ENCODE measurements at places on chromosomes 2 and 18. TPM values are rescaled to one million over a fixed set of nuclear protein-coding genes. Genes with fewer than 3 reads are reported as not detected.

The UGT1A10 gene
- polyA plus RNA-seq, result not detected

DNA sequence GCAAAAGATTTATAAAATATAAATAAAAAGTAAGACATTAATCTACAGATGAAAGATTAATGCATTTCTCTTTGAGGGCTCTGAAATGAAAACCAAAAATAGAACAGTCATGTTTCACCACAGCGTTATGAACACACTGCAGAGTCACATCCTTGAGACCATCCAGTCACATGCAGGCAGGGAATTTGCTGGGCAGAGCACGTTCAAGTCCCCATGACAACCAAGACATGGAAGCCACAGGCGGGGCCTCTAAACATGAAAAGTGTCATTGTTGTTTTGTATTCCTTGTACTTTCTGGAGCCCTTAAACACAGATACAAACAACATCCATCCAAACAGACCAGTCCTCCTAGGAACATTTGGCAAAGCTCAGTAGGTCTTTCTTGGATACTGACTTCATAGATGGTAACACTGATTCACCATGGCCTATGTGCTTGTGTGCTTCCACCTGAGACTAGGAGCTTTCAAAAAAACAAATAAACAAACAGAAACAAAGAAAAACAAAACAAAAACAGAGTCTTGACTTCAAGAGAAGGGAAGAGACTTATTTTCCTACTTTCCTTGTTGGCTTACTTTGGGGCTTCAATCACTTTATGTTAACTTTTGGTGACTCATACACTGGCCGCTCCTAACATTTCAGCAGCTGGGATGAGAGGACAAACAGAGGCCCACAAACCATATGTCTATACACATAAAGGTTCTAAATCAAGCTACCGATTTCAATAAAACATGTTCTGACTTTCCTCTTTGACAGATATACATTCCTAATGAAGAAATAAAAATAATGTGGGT lies 99.5 kb upstream of the CCDC85A start:
- no peak for DNase-seq

The ACVR1C gene
- 0.37 TPM for polyA plus RNA-seq

DNA sequence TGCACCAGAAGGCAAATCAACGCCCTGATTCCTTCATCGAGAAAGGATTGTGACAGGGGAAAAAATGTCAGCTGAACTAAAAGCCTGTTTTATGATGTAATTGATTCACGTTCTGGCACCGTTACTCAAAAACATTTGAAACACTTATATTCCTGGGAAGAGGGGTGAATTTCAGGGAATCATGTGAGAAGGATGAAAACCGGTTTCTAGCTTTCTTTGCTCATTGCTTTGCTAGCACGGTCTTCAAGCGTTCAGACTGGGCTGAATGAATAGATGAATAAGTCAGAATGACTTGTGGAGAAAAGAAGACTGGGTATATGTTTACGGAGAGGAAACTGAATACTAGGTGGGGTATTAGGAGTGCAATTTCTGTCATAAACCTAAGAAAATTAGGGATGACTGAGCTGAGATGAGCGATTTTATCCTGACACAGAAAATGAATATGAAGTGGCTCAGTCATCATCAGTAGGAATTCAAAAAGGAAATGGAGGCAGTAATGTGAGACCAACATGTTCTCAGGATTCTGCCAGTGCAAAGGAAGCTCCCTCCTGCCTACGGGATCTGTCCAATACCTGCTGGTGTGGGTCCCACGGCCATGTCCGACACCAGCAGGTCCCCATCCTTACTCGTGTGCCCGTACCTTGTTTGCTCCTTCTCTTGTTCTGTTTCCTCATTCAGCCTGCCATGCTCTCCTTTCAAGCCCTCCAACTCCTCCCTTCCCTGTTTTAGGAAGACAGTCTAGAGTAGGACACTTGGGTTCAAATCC lies 124.7 kb upstream of the ARL5A start:
- no peak for DNase-seq
